Esophagus squamous epithelium (tissue), 5 donors: ENCODE measurements at places on chromosomes 5 and 9.
A peak's percentile ranks its signal among the peaks of the same experiment; 100 is the strongest.

- H3K27me3 ChIP-seq, result no peaks in the 10 kb centered on the region
- H3K4me3 ChIP-seq, result no peak overlapping the region
- H3K27ac ChIP-seq, result no peak overlapping the region
- H3K4me1 ChIP-seq, result no peaks in the 10 kb centered on the region
Observed at GRCh38 chr9:106934442-106935238, 71.7 kb downstream of the ZNF462 start.

- H3K4me3 ChIP-seq, result no peak overlapping the region
- no peaks in the 10 kb centered on the region for H3K36me3 ChIP-seq
- no peak for DNase-seq
- peaks cover 2% of the 10 kb centered on the region for H3K4me1 ChIP-seq
- H3K27me3 ChIP-seq, result no peaks in the 10 kb centered on the region
Observed at GRCh38 chr9:73180403-73180802, 28.7 kb downstream of the ANXA1 start.

- no peak overlapping the region for H3K4me3 ChIP-seq
- no peaks in the 10 kb centered on the region for H3K4me1 ChIP-seq
- no peak for DNase-seq
- no peak overlapping the region for H3K27ac ChIP-seq
Observed at GRCh38 chr9:24698881-24699518, 153.3 kb upstream of the IZUMO3 start.

DNA sequence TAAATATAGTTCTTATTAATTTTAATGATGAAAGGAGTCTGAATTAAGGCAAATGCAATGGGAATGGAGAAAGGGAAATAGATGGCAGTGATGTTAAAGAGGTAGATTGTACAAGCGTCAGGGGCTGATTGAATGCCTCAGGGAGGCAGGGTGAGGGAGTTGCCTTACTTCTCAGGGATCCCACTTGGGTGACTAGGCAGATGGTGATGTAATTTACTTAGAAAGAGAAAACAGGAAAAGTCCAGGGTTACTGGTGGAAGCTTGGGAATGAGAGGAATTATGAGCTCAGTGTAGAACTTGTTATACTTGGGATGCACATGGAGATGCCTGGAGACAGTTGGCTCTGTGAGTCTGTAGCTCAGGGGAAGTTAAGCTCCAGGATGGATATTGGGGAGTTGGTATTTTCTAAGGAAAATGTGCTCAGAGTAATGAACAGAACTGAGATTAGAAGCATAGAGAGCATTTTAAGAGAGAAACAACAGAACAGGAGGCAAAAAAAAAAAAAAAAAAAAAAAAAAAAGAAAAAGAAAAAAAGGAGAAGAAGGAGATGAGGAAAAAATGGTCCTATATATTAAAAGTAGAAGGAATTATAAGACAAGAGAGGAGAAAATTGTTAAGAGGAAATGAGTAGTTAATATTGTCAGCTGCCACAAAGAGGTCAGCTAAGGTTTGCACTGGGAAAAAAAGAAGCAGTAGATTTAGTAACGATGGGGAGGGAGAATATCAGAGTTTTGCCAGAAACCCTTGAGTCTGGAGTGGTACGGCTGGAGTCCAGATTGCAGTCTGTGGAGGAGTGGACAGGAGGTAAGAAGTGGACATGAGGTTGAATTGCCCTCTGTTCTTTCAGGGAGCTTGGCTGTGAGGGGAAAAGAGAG, 88.0 kb upstream of the ELL2 start:
- no peak for DNase-seq
- H3K27me3 ChIP-seq, result no peaks in the 10 kb centered on the region
- H3K4me1 ChIP-seq, result no peaks in the 10 kb centered on the region
- no peak overlapping the region for H3K4me3 ChIP-seq
- no peak overlapping the region for H3K27ac ChIP-seq

DNA sequence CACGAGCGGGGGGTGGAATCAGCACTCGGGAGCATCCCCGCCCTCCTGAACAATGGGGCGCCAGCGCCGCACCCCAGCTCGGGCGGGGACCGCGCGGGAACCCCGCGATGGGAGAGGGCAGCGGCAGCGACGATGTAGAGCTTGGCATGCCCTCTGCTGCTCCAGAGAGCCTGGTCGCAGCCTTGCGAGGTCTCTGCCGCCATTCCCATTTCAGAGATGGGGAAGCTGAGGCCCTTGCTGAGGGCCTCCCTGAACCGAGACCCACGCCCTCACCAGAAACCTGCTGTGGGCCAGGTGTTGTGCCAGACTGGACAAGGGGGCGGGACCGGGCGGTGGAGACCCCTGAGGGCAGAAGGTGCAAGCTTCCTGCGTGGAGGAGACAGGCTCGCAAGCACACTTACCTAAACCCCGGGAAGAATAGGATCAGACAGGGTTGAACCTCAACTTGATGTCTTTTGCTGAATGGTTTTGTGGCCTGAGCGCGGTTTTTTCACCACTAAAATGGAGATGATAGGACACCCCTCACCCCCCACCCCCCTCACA, 647 bp upstream of the MEGF9 start:
- H3K27me3 ChIP-seq, result no peaks in the 10 kb centered on the region
- DNase-seq, result no peak
- peak overlapping the region; percentile 75 for H3K4me3 ChIP-seq
- H3K4me1 ChIP-seq, result peaks cover 52% of the 10 kb centered on the region
- H3K36me3 ChIP-seq, result no peaks in the 10 kb centered on the region
- peak overlapping the region; percentile 89 for H3K27ac ChIP-seq

GRCh38 chr5:127275641-127276193, 14.9 kb upstream of the MEGF10 start:
- no peaks in the 10 kb centered on the region for H3K27me3 ChIP-seq
- no peaks in the 10 kb centered on the region for H3K4me1 ChIP-seq
- no peak overlapping the region for H3K4me3 ChIP-seq
- H3K36me3 ChIP-seq, result no peaks in the 10 kb centered on the region

DNA sequence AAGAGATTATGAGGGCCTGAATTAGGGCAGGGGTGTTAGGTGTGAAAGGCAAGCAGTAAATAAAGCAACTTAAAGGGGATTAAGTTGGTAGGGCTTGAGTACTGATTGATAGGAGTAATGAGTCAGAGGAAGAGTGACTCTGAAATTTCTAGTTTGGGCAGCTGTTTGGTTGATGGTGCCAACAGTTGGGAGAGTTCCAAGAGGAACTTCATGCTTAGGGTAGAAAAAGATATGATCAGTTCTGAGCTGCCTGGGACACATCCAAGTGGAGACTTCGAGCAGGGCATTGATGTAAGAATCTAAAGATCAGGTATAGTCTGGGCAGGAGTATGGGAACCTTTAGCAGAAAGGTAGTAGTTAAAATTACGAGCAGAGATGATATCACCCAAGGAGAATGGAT, 10.2 kb downstream of the MAMDC2 start:
- H3K36me3 ChIP-seq, result no peaks in the 10 kb centered on the region
- H3K27me3 ChIP-seq, result no peaks in the 10 kb centered on the region
- peaks cover 84% of the 10 kb centered on the region for H3K4me1 ChIP-seq
- peak overlapping the region; percentile 79 for H3K27ac ChIP-seq
- H3K4me3 ChIP-seq, result no peak overlapping the region

- no peaks in the 10 kb centered on the region for H3K4me1 ChIP-seq
- no peak overlapping the region for H3K4me3 ChIP-seq
- H3K27me3 ChIP-seq, result no peaks in the 10 kb centered on the region
- DNase-seq, result no peak
- H3K36me3 ChIP-seq, result no peaks in the 10 kb centered on the region
- H3K27ac ChIP-seq, result no peak overlapping the region
Observed at GRCh38 chr5:3348576-3349535, 246.8 kb upstream of the IRX1 start.

DNA sequence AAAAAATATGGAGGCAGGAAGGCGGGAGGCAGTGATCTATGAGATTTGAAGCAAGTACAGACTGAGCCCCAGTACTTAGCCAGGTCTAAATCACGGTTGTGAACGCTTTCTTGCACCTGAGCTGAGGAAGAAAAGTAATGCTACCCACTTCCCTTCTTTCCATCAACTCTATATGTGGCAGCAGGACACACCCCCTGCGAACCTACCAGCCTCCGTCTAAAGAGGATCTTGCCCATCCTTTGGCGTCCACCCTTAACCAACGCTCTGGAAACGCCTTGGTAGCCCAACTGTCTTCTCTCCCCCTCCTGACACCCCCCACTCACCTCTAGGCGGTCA, 545 bp downstream of the HMGCS1 start:
- peaks cover 9% of the 10 kb centered on the region for H3K4me1 ChIP-seq
- DNase-seq, result no peak
- no peaks in the 10 kb centered on the region for H3K27me3 ChIP-seq
- peak overlapping the region; percentile 84 for H3K4me3 ChIP-seq
- H3K27ac ChIP-seq, result peak overlapping the region; percentile 98
- no peaks in the 10 kb centered on the region for H3K36me3 ChIP-seq

DNA sequence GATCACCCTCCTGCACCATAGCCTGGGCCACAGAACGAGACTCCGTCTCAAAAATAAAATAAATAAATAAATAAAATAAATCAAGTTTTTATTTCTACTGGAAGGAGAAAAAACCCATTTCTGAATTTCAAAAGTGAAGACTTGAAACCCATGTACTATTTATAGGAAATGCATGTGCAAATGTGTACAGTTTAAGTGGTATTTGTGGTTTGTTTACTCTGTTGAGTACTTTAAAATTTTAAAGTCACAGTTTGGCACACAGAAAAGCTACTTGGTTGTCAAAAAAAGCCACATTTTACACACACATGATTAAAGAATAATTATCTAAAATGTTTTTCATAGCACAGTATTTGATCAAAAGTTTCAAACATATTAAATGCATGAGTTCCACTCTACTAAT, 43.6 kb downstream of the NR3C1 start:
- no peak overlapping the region for H3K27ac ChIP-seq
- no peak for DNase-seq
- H3K36me3 ChIP-seq, result no peaks in the 10 kb centered on the region
- peaks cover 7% of the 10 kb centered on the region for H3K4me1 ChIP-seq
- no peak overlapping the region for H3K4me3 ChIP-seq

- peaks cover 33% of the 10 kb centered on the region for H3K4me1 ChIP-seq
- no peaks in the 10 kb centered on the region for H3K36me3 ChIP-seq
- no peaks in the 10 kb centered on the region for H3K27me3 ChIP-seq
- no peak overlapping the region for H3K27ac ChIP-seq
- DNase-seq, result no peak
- H3K4me3 ChIP-seq, result no peak overlapping the region
Observed at GRCh38 chr9:5621327-5621726, 7.6 kb upstream of the RIC1 start.

DNA sequence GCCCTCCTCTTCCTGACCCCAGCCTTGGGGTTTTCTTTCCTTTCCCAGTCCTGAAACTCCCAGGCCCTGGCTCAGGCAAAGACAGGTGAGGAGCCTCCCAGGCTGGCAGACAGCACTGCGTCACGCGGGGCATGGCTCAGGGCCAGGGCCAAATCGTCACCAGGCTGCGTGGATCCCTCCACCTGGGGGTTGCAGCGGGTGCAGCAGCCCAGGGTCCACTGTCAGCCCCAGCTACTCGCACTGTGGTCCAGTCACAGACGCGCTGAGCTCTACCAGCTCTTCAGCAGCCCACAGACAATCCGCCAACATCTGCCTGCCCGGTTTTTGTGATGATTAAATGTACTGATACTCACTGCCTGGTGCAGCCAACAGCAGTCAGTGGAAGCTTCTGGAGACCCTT, 12.1 kb downstream of the FAM78A start:
- DNase-seq, result no peak
- H3K27ac ChIP-seq, result no peak overlapping the region
- no peak overlapping the region for H3K4me3 ChIP-seq
- H3K4me1 ChIP-seq, result peaks cover 3% of the 10 kb centered on the region
- H3K36me3 ChIP-seq, result peaks cover 21% of the 10 kb centered on the region

GRCh38 chr5:103693517-103693916, 130.9 kb upstream of the NUDT12 start:
- H3K27ac ChIP-seq, result no peak overlapping the region
- H3K4me3 ChIP-seq, result no peak overlapping the region
- no peaks in the 10 kb centered on the region for H3K27me3 ChIP-seq
- DNase-seq, result no peak

DNA sequence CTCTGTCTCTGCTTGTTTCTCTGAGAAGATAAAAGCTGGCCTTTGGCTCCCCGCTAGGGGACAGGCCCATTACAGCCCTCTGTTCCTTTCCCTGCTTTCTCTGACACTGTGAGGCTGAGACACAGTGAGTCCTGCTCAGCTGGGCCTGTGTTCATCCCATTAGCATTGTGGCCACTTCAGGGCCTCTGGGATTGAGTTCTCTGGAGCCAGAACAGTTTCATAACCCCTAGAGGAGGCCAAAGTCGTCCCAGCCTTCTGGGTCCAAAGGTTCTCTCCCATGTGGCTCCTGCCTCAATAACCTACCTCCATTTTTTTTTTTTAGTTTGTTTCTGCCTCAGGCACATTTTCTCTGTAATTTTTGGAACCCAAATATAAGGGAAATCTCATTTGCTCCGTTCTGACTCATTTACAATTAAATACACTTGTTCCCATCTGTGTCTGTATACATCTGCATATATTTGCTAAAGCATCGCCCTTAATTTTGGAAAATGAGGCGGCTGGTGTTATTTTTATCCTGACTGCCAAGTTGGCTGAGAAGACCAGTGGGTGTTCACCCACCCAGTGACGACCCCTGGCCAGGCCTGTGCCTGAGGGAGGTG, 27.3 kb upstream of the CTNNA1 start:
- DNase-seq, result no peak
- peaks cover 50% of the 10 kb centered on the region for H3K4me1 ChIP-seq
- peak overlapping the region; percentile 78 for H3K27ac ChIP-seq
- no peaks in the 10 kb centered on the region for H3K36me3 ChIP-seq
- H3K27me3 ChIP-seq, result no peaks in the 10 kb centered on the region
- H3K4me3 ChIP-seq, result no peak overlapping the region

GRCh38 chr5:43171451-43171850, 20.6 kb upstream of the NIM1K start:
- no peak for DNase-seq
- H3K27me3 ChIP-seq, result no peaks in the 10 kb centered on the region
- peaks cover 2% of the 10 kb centered on the region for H3K36me3 ChIP-seq
- H3K4me1 ChIP-seq, result no peaks in the 10 kb centered on the region
- no peak overlapping the region for H3K4me3 ChIP-seq
- no peak overlapping the region for H3K27ac ChIP-seq

DNA sequence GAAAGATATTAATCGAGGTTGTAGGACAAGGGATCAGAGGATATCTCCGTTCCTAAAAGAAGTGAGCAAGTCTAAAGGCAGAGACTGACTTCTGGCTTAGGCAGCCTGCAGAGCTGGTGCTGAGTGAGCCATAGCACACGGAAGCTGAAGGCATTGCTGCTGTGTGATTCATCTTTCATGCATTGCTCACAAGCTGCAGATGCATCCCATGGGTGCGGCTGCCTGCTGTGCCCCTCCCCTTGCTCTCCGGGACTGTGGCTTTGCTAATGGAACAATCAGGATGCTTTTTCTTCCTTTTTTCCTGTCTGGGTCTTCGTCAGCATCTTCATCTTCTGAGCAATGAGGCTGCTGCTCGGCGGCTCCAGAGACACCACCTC, 341.4 kb downstream of the DIRAS2 start:
- no peak overlapping the region for H3K27ac ChIP-seq
- H3K36me3 ChIP-seq, result no peaks in the 10 kb centered on the region
- no peak overlapping the region for H3K4me3 ChIP-seq
- H3K27me3 ChIP-seq, result no peaks in the 10 kb centered on the region
- no peaks in the 10 kb centered on the region for H3K4me1 ChIP-seq

DNA sequence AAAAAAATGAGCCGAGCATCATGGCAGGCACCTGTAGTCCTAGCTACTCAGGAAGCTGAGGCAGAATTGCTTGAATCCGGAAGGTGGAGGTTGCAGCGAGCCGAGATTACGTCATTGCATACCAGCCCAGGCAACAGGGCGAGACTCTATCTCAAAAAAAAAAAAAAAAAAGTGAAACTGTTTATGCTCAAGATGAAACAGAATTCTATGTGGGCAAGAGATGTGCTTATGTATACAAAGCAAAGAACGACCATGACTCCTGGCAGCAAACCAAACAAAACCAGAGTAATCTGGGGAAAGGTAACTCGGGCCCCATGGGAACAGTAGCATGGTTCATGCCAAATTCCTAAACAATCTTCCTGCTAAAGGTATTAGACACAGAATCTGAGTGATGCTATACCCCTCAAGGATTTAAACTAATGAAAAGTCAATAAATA, 32.6 kb upstream of the PLAC8L1 start:
- H3K4me1 ChIP-seq, result no peaks in the 10 kb centered on the region
- H3K36me3 ChIP-seq, result no peaks in the 10 kb centered on the region
- H3K27ac ChIP-seq, result no peak overlapping the region
- H3K27me3 ChIP-seq, result no peaks in the 10 kb centered on the region
- H3K4me3 ChIP-seq, result no peak overlapping the region
